CD4-positive, alpha-beta T cell treated with Interleukin-17A for 4 hours (primary cell): ENCODE measurements at places on chromosomes 6 and 20.

- DNase-seq, result no peak
Measured at GRCh38 chr6:20978151-20978614, 443.9 kb downstream of the CDKAL1 start.

GRCh38 chr6:16618962-16619361, 142.3 kb downstream of the ATXN1 start:
- DNase-seq, result no peak

GRCh38 chr6:154358019-154358545, 1.5 kb upstream of the IPCEF1 start:
- DNase-seq, result no peak

DNA sequence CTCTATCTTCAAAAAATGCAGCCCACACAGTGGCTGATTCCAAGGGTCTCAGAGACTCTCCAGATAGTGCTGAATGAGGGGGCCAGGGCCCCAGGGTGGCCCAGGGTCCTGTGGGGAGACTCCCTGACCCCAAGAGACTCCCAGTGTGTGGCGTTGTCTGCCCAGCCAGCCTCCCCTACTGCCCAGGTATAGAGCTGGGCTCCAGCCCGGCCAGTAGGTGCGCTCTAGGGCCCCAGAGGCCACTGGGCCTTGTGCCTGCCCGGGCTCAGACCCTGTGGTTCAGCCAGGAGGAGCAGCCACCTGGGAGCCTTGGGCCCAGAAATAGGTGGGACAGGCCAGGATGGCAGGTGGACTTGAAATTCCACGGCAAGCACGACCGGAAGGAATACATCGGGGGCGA, 30.3 kb upstream of the GATA5 start:
- DNase-seq, result no peak

DNA sequence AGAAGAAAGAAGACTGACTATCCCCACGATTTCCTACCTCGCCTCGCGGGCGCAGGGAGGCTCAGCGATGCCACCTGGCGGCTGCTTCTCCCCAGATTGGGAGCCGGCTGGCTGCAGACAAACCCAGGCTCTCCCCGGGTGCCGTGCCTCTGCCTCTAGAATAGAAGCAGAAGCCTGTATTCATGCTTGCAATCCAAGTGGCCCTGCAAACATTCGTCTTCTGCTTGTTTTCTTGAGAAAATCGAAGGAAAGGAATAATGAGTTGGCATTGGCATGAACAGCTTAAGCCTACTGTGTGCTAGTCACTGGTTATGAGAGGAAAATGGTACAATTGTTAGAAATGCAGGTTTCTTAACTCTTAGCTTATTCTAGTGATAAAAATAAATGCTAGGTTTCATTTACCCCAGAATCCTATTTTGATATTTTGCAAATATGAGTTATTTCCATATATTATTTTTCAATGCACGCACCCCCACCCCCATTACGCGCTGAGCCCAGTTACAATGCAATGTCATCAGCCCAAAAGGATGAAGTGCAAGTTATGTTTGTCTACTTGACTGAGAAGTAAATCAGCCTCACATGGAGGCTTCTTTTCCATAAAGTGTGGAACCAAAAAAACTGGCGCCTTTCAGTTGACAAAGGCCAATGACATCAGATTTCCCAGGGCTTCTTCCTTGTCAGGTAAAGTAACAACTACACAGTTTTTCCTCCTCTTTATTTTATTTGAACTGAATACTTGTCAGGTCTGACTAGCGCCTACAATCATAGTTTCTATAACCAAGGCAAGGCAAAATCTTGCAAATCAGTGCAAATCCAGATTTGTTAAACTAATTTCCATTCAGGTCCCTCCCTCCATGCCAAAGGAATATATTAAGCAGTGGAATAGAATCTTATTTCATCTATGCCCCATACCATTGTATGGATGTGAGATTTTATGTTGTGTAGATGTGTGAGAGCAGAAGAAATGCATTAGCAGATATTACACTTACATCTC, 3.9 kb upstream of the SOX4 start:
- DNase-seq, result peak; percentile 78

DNA sequence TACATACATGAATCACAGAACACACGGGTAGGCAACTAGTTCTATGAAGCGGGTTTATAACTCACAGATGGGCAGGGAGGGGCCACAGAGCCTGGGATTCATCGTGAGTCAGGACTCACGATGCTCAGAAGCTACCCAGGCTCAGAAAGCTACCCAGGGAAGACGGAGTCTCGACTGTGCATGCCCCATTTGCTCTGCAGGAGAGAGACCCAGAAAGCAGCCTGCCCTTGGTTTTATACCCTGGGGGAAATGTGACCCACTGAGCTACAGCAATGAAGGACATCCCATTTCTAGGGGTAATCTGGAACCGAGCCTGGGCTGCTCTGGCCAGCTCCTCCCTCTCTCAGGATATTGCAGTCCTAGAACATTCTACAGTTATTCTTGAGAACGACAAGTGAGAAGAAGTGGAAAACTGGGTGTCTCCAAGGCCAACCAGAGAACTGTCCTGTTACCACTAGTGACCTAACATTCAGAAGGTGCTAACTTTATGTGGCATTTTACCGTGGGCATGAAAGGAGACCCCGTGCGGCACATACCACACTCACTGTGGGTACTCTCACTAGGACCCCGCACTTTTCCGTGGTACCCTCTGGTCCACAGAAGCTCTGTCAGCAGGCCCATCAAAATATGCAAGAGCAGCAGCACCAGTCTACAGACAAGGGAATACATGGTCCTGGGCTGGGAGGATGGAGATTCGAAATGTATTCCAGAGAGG, 201.9 kb upstream of the PMEPA1 start:
- no peak for DNase-seq

DNA sequence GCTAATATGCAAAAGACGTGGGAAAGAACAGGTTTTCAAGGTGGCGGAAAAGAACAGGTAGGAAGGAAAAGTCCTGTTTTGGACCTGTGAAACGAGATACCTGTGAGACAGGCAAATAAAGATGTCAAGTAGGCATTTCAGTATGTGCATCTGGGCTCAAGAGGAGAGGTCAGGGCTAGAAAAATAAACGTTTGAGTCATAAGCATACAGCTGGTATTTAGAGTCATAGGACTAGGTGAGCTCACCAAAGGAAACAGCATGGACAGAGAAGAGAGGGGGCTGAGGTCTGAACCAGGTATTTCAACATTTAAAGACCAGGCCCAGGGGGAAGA, 14.9 kb downstream of the MTFR2 start:
- DNase-seq, result no peak

DNA sequence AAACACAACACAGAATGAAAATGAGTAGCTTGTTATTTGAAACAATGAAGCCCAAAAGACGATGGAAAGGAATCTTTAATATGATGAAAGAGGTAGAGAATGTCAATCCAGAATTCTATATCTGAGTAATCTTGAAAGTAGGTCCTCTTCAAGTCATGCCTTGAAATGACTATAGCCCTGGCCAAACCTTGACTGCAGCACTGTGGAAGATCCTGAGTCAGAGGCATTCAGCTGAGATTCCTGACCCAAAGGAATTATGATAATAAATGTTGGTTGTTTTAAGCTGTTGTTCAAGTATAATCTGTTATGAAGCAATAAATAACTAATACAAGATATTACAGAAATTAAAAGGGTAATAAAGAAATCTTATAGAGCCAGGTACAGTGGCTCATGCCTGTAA, 64.8 kb downstream of the IBTK start:
- no peak for DNase-seq

GRCh38 chr6:97218912-97219311, 64.1 kb downstream of the MMS22L start:
- DNase-seq, result no peak

DNA sequence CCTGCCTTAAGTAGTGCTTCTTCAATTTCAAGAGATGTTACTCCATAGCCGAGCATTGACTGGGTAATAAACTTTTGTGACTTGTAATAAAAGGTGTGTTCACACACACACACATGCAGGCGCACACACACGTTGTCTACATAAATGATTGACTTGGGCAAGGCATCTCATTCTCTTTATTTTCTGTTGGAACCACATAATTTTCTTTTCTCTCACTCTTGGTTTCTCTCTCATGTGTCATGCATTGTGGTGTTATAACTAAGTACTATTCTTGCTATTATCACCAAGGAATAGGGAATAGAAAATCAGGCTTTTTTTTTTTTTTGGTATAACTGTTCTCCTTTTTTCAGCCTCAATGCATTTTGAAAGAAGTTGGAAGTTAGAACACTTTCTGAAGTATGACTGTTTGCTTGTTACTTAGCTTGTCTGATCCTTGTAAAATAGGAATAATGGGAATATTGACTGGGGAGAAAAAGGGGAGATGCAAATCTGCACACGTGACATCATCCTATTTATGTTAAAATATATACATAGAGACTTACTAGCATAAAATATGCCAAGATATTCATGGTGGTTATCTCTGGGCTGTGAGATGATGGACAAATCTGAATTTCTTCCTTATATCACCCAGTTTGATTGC, 26.1 kb upstream of the CD83 start:
- no peak for DNase-seq
